ENCODE measurements at places on chromosomes 16 and 17.

GRCh38 chr17:836151-836550, 54.0 kb downstream of the MRM3 start:
- no peak for DNase-seq

- DNase-seq = no peak
Measured at GRCh38 chr16:11011326-11011725, 67.0 kb downstream of the CLEC16A start.

DNA sequence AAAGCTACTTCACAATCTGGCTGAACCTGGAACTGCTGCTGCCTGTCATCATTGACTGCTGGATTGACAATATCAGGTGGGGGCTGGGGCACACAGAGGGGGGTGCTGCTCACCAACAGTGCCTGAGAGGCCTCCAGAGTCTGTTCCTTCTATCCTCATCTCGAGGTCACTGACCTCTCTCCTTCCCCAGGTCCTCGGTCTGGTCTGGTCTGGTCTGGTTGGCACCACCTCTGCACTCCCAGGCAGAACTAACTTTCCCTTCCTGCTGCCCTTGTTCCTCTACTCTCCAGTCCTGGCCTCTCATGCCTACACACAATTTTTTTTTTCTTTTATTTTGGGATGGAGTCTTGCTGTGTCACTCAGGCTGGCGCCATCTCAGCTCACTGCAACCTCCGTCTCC, 4.2 kb downstream of the PLA2G15 start:
- DNase-seq = no peak

DNA sequence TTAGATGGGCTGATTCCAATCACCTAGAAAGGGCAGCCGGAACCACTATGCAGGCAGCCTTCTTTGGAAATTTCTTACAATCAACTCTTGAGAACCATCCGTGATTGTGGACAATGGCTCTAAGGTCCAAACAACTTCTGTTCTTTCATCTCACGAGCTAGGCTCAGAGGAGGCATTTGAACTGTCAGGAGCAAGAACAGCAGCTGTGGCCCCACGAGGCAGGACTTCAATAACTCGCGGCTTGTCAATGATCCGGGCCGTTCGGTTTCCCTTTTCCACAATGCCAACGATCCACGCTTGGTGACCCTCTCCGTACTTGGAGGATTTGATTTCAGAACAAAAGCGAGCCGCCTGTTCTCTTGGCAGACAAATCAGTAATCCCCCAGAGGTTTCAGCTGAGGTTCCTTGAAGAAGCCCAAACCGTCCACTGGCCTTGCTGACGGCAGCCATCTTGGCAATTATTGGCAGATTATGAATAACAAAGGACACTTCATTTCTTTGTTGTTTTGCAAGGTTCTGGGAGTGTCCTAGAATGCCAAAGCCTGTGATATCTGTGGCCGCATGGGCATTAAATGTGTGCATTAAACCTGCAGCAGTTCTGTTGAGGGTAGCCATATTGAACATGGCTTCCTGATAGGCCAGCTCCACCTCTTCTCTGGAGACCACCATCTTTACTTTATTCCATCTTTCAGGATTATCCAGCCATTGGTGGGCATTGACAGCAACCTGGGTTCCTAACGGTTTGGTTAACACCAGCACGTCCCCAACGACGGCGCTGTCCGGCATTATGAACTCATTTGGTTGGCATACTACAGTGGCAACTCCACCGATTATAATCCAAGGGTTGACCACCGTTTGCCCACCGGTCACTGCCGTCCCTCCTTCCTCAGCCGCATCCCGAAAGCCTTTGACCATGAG, 1.2 kb downstream of the SEPHS2 start:
- DNase-seq = no peak

DNA sequence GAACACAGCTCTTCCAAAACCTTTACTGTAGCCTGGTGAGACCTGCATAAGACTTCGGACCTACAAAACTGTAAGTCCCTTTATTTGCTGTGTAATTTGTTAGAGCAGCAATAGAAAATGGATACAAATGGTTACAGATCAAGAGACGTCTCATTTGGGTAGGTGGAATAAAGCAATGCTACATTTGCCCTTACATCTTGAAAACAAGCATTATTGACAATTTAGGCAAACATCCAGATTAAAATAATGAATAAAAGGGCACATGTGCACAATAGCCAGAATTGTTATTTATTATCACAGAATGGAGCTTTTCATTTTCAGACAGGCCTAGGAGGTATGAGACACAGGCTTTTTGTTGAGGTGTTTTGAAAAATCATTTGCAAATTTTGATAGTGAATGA, 222.2 kb upstream of the CPHXL start:
- no peak for DNase-seq

DNA sequence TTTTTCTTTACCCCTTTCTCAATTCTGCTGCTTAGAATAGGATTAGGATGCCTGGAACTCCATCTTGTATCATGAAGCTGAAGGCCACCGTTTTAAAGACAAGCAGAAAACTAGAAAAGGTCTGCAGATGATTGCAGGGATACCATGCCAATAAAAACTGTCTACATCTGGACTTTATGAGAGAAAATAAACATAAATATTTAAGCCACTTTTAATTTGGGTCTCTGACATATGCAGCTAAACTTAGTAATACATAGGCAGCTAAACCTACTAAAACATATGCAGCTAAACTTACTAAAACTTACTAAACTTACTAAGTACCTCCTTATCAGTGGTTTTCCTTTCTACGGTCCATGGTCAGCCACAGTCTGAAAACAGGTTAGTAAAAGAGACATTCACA, 48.4 kb downstream of the FBXL20 start:
- no peak for DNase-seq

DNA sequence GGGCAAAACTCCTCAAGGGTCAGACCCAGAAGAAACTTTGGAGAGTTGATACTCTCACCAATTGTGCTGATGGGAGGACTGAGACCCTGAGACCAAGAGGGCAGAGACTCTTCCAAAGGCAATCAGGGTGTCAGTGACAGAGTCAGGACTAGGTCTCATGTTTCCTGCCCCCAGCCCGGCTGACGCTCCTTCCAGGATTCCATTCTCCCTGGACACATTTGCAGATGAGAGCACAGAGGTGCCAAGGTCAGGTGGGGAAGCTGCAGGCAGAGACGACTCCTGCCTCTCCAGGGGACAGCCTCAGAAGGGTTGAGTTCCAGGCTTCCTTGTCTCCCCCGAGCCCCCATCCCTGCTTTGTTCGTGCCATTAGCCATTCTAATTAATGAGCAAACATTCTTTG, 174.1 kb downstream of the WSCD1 start:
- DNase-seq = no peak

DNA sequence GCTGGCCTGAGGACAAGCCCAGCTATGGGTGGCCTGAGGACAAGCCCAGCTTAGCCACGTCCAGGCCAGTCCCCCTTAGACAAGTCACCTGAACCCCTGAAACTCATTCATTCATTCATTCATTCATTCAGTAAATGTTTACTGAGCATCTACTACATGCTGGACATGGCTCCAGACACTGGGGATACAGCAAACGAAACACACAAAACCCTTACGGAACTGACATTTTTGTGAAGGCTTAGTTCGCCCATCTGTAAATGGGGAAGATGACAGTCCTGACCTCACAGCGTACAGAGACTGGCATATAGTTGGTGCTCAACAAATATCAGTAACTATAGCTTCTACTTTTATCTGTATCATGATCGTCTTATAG, 37.5 kb downstream of the PPL start:
- no peak for DNase-seq

DNA sequence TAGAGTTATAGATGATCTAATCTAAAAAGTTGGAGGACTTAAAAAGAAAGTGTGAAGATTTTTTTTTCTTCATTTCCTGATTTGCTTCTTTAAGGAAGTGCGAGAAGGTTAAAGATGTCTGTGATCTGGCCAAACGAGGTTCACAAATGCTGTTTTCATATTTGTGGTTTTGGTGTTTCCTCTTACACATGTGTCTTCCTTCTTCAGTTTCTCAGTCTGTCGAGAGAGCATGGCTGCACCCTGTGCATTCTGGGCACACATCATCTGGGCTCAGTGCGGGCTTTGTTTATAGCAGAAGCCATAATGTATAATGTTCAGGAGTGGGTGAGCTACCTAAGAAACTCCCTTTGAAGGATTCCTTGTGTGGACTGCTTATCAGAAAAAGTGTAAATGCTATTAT, 260.4 kb upstream of the TBX2 start:
- DNase-seq = peak; percentile 89

DNA sequence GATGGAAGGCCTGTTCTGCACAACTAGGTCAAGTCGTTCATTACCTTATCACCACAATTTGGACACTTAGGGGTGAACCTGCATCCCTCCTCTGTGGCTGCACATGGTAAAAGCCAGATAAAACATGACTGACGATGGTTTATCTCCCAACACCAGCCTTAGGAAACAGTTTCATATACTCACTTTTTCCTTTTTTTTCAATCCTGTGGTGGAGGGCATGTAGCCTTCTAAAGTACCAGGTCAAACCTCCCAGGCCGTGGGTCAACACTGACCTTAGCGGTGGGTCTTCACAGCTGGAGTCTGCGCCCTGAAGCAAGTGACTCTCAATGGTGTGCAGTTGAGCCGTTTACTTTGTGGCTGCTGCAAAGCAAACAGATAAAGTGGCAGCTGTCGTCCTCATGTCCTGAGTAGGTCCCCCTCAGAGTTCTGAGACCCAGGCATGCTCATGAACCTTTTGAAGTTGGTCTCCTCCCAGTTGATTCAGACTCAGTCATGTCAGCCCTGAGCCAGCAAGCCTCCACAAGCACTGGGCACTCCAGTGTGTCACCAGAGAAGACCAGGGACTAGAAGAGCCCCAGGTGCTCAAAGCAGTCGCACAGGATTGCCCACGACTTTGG, 5.9 kb downstream of the FAHD1 start:
- DNase-seq = no peak

DNA sequence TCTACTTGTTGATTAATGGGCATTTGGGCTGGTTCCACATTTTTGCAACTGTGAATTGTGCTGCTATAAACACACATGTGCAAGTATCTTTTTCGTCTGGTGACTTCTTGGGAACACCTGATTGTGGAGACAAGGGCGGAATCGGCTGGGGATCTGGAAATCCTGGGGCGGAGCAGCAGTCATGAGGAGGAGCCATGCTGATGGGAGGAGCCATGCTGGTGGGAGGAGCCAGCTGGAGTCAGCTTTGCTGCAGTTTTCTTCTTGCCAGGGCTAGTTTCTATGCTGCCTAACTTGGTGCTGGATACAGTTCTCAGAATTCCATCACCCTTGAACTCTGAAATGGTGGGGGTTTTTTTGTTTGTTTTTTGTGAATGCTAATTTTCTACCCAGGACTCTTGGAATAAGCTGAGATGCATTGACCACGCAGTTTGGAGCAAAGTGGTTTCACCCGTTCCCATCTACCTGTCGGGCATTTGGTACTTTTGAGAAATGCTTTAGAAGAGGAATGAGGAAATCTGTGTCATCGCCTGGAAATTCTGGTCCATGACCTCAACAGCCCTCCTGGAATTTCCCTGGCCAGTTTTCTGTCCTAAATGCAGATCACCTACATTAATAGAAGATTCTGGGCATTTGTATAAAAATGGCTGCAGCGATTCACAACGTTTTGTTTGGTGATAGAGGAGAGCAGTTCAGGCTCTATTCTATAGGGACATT, 217.4 kb upstream of the ZFHX3 start:
- DNase-seq = no peak

DNA sequence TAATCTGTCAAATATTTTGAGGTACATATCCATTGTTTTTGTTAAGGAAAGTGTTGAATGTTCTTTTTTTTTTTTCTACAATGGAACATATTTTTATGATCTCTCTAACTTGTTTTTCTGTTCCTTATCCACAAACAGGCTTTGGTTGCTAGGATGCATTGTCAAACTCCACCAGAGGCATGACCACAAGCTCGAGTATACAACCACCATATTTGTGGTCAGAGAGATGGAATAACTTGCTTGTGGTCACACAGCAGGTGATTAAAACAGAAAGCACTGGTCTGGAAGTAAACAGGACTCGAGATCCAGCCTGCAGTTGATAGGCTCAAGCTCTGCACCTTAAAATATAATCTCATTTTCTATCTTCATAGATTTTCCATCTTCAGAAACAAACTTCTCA, 105.8 kb upstream of the ADAMTS18 start:
- no peak for DNase-seq

- DNase-seq = no peak
Measured at GRCh38 chr17:36597226-36597625, 4.2 kb upstream of the MRM1 start.

- no peak for DNase-seq
Measured at GRCh38 chr17:59826706-59827453, 65.9 kb downstream of the TUBD1 start.

GRCh38 chr16:49834531-49835151, 21.3 kb downstream of the ZNF423 start:
- no peak for DNase-seq

- no peak for DNase-seq
Measured at GRCh38 chr17:79966681-79967080, 69.0 kb downstream of the TBC1D16 start.

DNA sequence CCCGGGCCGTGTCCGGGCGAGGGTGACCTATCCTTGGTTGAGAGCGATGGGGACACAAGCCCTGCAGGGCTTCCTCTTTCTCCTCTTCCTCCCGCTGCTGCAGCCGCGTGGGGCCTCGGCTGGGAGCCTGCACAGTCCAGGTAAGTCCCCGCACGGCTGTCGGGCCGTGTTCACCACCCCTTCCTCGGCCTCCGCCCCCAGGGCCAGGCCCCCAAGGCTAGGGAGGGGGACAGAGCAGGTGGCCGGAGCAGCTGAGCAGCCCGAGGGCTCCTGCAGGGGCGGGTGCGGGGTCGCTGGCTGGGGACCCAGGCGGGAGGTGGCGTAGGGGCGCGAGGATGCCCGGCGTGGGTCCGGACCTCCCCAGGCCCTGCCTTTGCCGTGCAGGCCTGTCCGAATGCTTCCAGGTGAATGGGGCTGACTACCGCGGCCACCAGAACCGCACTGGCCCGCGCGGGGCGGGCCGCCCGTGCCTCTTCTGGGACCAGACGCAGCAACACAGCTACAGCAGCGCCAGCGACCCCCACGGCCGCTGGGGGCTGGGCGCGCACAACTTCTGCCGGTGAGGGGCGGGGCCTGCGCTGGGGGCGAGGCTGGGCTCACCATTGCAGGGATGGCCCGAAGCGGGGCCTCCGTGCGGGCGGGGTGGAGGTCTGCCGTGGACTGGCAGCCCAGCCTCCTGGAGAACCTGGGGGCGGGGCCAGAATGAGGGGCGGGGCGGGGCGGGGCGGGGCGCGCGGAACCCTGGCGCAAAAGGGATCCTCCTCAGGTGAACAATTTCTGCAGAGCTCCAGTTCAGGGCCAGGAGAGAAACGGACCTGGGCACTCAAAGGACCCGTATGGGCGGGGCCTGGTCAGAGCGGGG, 631 bp downstream of the KREMEN2 start:
- peak; percentile 20 for DNase-seq

- DNase-seq = no peak
Measured at GRCh38 chr16:89908236-89908635, 10.4 kb upstream of the MC1R start.

- no peak for DNase-seq
Measured at GRCh38 chr16:77194295-77195231, 3.6 kb downstream of the MON1B start.
